ENCODE measurements at places on chromosomes 11 and 22.

DNA sequence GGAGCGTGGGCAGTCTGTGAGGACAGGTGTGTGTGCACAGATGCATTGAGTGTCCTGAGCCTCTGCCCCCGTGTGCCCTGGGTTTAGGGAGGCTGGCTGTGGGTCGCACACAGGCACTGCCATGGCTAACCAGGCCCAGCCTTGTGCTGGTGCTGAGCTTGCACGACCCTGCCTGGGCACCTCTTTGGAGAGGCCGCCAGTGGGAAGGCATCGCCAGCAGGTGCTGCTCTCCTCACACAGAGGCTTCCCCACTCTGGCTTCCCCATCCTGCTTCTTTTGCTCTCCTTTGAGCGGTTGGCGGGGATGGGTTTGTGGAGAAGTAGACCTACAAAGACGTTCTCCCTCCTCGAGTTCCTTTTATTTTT lies 4.1 kb downstream of the WNT7B start:
- no peak for DNase-seq

DNA sequence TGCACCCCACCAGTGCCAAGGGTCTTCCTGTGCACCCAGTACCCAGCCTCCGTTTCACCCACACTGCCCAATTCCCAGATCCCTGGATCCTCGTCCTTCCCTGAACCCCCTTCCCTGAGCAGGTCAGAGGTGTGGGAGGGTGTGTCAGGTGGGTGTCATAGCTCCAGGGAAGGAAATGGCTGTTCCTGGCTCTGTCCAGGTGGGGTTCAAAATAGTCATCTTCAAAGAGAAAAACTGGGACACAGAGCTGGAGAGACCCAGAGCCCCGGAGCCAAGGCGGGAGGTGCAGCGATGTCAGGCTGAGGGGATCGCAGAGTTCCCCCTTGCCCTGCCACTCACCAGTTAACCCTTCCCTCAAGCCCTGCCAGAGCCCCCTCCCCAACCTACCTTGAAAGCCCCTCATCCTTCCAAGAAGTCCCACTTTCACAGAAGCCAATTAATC lies 698 bp downstream of the C1QTNF4 start:
- DNase-seq = no peak

GRCh38 chr11:67352546-67353316 lies 615 bp downstream of the POLD4 start:
- no peak for DNase-seq

- no peak for DNase-seq
Measured at GRCh38 chr11:77141034-77141433, 13.0 kb downstream of the MYO7A start.

DNA sequence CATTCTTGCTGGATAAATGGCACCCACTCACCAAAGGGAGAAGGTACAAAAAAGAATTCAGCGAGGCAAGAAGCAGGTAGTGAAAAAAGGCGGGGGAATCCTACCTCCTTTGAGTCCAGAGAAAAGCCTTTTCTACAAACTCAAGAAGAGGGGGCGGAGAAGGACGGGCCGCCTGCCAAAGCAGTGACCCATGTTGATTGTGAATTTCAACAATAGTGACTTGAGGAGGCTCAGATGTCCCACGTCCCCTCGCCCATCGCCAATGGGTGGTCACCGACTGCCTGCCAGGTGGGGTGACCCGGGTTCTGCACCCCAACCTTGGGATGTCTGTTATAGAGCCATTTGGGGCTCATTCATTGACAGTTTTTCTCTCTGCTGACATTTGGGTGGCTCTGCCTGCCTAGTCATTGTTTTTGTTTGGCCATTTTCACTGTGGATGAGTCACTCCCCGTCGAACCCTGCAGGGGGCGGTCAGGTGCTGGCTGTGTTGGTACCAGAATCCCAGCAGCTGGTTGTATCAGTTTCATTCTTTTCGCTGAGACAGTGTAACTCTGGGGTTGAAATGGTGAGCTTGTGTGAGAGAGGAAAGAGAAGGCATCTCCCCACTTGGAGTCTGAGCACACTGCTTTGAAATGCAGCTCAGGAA lies 163.4 kb upstream of the NCAM1 start:
- peak; percentile 26 for DNase-seq

GRCh38 chr11:128965485-128965884 lies 22.8 kb upstream of the TP53AIP1 start:
- DNase-seq = no peak

GRCh38 chr11:17392872-17393271 lies 4.4 kb upstream of the KCNJ11 start:
- no peak for DNase-seq

Data from fibroblast of skin of scalp (primary cell).